Left cardiac atrium (tissue), 4 donors: ENCODE measurements at places on chromosomes 5 and 9. TPM values are rescaled to one million over a fixed set of nuclear protein-coding genes. Genes with fewer than 3 reads are reported as not detected.

The SNCB gene
- 0.74 TPM for total RNA-seq

DNA sequence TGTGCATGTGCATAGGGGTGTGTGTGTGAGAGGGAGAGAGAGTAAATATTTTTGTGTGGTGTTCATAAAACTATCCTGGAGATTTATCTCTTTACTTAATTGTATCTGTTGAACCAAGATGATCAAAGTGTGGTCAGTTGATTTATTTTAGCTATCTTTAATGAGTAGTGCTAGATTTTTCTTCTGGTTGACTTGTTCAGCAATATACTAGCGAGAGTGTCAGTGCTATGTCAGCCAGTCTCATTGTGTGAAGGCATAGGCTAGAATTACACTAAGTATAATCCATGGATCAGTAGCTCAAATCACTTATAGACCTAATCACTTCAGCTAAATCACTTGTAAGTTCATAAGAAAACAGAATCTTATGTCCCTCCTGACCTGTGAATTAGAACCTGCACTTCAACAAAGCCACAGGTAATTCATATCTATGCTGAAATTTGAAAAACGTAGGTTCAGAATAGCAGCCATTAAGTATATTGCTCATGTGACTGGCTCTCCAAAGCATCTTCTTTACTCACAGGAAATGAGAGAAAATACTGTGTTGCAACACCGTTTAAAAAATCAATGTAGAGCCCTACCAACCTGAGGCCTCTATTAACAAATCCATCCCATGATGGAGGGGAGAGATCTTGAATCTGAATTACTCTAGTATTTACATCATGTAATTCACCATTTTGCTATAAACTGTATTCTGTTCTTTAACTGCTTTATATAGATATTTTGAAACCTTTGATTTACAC, 203.1 kb upstream of the ACTBL2 start:
- DNase-seq, result no peak

- no peak for DNase-seq
Observed at GRCh38 chr5:104951829-104952228, 1389.2 kb upstream of the NUDT12 start.

DNA sequence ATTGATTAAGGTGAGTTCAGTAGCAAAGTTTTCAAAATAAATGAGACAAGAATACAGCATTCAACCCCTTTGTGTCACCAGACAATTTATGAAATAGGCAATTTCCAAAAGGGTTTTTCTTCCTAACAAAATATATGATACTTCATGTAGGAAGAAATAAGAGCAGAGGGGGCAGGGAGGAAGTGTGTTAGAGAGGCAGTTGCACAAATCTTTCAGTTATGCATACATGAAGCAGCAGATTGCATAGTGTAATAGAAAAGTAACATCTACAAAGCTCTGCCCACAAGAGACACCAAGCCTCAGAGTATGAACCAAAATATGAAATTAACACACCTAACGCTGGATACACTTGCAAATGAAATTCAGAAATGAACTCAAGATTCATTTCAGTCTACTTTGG, 157.0 kb downstream of the DENND1A start:
- DNase-seq, result no peak

- no peak for DNase-seq
Observed at GRCh38 chr9:118643118-118643517, 726.1 kb downstream of the BRINP1 start.

The LECT2 gene
- total RNA-seq, result not detected
